ENCODE measurements at places on chromosomes 13 and 19. TPM values are rescaled to one million over a fixed set of nuclear protein-coding genes. Genes with fewer than 3 reads are reported as not detected.

The SIGLEC12 gene
- total RNA-seq: not detected

The CNN1 gene
- total RNA-seq: 26.8 TPM

The ZNF709 gene
- 1.9 TPM for total RNA-seq

The C3 gene
- total RNA-seq: 203 TPM

The POSTN gene
- total RNA-seq: 13.6 TPM

The IL27RA gene
- total RNA-seq: 0.88 TPM

The FFAR3 gene
- total RNA-seq: not detected

The IZUMO4 gene
- 1.8 TPM for total RNA-seq

The TYROBP gene
- not detected for total RNA-seq

The CALR3 gene
- not detected for total RNA-seq

The PRTN3 gene
- total RNA-seq: not detected

The RFPL4A gene
- total RNA-seq: not detected

The CEACAM6 gene
- total RNA-seq: not detected

The ISOC2 gene
- total RNA-seq: 116 TPM

The CATSPERD gene
- not detected for total RNA-seq

The KLF2 gene
- 11.2 TPM for total RNA-seq

The RDH8 gene
- not detected for total RNA-seq

The SHD gene
- total RNA-seq: not detected

The MIR17HG gene
- 7.4 TPM for total RNA-seq

The FOXA3 gene
- not detected for total RNA-seq

The ZNF45 gene
- total RNA-seq: 12.5 TPM

The CYP4F8 gene
- not detected for total RNA-seq

The REX1BD gene
- total RNA-seq: 27.4 TPM

The ZNF587B gene
- total RNA-seq: 21.0 TPM

The CYP2A7 gene
- total RNA-seq: not detected

The SELENOV gene
- not detected for total RNA-seq

Measured in placental pericyte (primary cell).